ENCODE measurements at places on chromosomes 16 and 17.

DNA sequence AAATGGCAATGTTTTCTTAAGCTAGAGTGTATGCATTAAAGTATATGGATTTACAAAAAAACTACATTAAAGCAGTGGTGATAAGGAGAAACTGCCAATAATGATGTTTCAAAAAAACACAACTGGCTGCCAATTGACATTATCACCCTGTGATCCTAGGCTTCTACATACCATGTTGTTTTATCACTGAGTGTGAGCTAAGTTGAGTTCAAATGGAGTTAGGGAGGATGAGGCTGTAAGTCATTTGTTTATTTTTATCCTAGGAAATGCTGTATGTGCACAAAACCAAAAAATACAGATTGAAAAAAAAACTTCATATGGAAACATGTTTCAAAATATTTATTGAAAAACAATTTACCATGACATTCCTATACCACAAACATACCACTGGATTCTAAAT lies 22.9 kb downstream of the CHCT1 start:
- no peak for DNase-seq

- no peak for DNase-seq
These were observed 20.1 kb downstream of the NOS2 start for GRCh38 chr17:27780092-27780827.

- DNase-seq, result peak; percentile 82
These were observed 4.0 kb upstream of the CDC6 start for GRCh38 chr17:40283662-40284061.

GRCh38 chr16:84544031-84544773 lies 39.7 kb upstream of the MEAK7 start:
- no peak for DNase-seq

- DNase-seq, result peak; percentile 66
These were observed at the start of gene AMFR for GRCh38 chr16:56425439-56425832. TSS of gene AMFR (minus strand) at chr16:56425545. CDS start at chr16:56425327, 218 bp downstream.

DNA sequence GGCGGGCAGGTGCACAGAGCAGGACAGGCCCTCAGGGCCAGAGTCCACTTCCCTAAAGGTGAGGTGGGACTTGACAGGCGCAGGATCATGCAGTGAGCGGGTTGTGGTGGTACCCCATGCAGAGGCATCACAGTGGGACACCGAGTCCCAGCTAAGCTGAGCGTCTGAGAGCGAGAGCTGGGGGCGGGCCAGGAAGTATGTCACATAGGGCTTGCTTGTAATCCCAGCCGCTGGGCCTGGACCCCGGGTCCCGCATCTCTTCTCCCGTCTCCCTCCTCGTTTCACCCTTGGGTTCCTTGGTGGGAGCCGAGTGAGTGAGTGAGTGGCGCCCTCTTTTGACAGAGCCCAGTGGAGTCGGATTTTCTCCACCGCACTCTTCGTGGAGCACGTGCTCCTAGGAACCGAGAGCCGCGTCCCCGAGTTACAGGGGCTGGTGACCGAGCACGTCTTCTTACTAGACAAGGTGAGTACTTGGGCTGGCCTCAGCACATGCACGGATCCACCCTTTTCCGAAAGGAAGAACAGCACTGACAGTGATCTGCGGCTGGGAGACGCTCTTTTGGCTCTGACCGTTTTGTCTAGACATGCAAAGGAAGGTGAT lies 50.8 kb upstream of the ENDOV start:
- no peak for DNase-seq

GRCh38 chr16:84105948-84106740 lies 10.6 kb downstream of the MBTPS1 start:
- DNase-seq, result no peak

GRCh38 chr16:20001856-20002707 lies 71.6 kb downstream of the GPR139 start:
- no peak for DNase-seq

DNA sequence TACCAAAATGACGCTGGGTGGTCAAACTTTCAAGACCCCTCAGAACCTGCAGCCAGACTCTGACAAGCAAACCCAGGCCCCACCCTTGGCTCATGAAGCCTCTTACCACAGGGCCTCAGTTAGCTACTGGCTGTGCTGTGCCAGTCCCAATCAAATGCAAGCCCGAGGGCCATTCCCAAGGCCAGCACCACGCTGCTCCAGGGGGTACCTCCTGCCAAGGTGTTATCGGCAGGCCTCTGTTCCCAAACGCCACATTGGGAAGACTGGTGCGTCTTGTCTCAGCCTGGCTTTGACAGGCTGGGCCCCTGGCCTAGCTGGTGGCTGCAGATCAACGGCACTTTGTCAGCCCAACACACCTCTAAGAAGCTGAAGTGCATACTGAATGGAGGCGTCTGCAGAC lies 35.8 kb upstream of the NOG start:
- DNase-seq, result no peak

GRCh38 chr17:58091024-58091567 lies 7.9 kb downstream of the DYNLL2 start:
- no peak for DNase-seq

Data from CD4-positive, alpha-beta T cell treated with Interleukin-2 at 100 ng/mL for 4 hours (primary cell).